ENCODE measurements at places on chromosomes 2 and 18.

- DNase-seq, result peak; percentile 16
Measured at GRCh38 chr2:199488772-199489400, 31.1 kb upstream of the SATB2 start.

DNA sequence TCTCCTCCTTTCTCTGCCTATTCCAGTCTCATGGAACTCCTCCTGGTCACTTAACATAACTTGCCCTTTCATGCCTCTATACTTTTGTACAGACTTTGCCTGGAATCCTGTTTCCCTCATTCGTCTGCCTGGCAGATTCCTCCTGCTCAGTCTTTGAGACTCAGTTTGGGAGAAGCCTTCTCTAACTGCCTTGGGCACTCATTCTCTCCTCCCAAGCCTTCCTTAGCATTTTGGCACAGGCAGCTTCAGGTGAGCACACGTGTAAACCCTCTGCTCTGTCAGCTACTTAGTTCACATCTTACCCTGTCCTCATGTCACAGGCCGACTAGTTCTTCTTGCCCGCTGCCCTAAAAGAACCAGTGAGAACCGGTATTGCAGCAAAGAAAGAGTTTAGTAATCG, 6.0 kb upstream of the FAM98A start:
- no peak for DNase-seq

GRCh38 chr2:55099878-55100820, 49.9 kb upstream of the RTN4 start:
- DNase-seq, result no peak

DNA sequence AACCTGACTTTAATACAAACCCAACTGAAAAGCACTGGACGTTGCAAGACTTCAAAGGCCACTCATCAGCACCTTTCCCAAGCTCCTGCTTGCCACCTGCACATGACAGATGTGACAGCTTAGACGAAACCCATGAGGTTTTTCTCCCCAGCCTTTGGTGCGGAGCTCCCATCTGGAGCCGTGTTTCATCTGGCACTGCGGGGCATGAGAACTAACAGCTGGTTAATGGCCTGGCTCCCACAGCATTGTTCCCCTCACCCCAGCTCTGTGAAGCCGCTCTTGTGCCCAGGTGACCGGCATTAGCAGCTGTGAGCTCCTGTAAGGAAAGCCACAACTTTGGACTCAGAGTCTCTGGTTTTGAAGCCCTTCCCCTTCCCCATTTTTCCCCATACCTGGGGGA, 50.9 kb downstream of the GALR1 start:
- DNase-seq, result no peak

DNA sequence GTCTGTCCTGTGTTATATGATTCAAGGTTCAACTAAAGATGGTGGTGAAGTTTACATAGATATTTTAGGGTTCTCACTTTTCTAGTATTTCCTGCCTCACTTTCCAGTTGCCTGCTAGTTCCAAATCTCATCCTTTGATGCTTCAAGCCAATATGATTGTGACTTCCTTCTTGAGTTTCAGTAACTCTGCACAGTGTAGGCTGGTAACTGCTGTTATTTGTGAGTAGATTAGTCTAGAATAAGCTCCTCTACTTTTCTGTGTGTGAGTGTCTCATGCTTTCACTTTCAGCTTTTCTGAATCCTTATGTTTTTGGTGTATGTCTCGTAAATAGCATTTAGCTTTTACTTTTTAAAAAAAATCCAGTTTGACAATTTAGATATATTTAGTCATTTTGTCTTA, 42.6 kb downstream of the GALNT1 start:
- DNase-seq, result no peak

DNA sequence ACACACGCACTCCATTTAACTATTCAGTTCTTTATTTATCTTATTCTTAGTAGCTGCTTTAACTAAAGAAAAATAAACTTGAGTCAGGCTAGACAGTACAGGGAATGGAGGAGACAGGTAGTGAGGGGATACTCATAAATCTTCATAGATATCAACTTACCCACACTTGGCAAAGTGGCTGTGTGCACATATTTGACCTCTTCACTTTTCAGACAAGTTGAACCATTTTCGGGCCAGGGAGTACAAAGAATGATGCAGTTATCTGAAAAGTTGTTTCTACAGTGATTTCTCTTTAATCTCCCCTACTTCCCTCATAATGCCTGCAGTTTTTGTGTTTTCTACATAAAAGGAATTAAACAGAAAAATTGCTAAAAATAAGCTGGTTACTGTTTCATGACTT, 307.5 kb downstream of the GULP1 start:
- no peak for DNase-seq

DNA sequence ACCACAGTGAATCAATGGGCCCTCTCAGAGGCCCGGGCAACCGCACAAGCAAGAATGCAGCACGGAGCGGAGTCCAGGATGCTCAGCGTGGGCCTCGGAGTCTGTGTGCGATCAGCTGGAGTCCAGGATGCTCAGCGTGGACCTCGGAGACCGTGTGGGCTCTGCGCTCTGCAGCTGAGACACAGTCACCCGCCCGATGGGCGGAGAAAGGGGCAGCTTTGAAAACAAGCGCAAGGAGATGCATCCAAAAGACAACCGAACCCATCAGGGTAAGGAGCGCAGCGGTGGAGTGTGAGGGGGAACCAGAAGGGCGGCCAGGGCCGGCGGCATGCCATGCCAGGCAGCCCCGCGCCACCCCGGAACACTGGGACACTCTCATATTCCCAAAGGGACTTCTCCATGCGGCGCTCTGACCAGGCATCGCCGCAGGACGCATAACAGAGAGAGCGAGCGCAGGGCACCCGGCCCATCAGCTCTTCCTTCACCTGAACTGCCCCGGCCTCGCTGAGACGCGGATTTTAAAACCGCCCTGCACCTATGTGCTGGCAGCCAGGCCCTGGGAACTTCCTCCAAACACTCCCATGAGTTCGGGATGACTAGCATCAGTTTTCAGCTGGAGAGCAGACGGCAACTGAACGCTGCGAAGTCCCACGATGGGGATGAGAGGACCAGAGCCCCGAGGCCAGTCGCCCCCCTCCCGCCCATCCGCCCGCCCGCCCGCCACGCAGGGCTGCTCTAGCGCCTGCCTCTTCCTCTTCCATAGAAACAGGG, 44.7 kb downstream of the MC5R start:
- DNase-seq, result no peak

DNA sequence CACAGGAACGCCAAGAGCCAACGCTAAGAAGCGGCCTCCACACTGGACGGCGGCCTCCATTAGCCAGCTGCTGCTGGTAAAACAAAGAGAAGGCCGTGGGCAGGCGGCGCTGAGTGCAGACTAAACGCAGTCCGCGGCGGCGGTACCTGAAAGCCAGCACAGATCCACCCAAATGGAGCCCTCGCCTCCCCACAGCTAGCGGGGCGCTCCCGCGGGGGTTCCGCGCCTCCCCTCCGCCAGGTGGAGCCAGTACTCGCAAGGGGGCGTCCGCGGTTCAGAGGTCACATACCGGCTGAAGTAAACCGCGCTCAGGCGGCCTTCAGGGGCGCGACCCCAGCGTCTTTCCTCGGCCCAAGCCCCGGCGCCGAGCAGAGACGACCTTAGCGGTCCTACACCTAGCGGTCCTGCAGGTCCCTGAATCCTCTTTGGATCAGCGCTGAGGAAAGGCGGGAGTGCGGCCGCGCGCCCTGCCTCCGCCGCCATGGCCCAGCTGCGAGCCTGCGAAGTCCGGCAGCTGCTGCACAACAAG, 293.1 kb upstream of the ERBB4 start:
- no peak for DNase-seq

DNA sequence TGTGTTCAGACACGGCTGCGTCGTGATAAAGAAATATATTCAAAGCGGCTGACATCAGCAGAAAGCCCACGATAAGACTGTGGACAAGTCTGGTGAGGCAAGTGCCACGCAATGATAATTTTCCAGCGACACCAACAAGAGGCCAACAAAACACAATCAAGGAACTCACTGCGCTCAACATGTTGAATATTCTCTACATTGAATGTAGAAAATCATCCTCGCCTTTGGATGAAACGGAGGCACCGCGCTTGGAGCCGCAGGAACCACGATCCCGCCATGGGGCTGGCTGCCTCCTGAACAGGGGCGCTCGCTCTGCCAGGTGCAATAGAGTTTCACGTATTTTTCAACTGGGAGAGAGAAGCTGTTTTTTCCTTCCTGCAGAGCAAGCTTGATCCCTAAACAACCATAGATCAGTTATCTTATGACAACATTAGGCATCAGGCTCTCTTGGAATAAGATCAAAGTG, 220.3 kb downstream of the ATAD2B start:
- no peak for DNase-seq

DNA sequence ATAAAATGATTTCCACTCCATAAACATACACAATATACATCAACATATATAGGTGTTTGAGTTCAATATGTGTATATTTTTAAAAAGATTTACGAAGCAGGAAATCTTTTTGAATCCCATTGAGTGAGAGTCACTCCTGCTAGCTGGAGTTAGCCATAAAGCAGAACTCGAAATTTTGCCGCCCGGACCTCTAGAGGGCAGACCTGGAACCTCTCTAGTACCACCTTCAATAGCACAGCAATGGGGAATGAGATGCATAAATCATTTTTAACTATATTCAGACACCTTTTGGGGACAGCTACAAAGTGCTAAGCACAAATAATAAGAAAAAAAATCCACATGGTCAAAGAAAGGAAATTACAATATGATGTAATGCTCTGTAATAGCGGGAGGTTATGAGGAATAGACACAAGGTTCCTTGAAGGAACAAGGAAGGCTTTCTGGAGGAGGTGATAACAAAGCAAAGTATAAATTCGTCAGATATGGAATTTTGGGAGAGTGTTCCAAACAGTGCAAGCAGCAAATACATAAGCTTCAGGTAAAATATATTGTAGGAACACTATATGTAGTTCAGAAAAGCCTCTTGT, 533.4 kb downstream of the ERBB4 start:
- DNase-seq, result peak; percentile 18

DNA sequence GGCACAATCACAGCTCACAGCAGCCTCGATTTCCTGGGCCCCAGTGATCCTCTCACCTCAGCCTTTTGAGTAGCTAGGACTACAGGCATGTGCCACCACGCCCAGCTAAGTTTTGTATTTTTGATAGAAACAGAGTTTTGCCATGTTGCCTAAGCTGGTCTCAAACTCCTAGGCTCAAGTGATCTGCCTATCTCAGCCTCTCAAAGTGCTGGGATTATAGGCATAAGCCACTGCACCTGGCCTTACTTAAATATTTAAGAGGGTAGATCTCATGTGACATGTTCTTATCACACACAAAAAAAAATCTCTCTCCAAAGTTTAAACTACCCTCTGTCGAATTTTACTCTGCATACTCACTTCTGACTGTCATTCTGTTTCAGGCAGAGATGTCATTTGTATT, 75.4 kb upstream of the CHRNA1 start:
- DNase-seq, result no peak

DNA sequence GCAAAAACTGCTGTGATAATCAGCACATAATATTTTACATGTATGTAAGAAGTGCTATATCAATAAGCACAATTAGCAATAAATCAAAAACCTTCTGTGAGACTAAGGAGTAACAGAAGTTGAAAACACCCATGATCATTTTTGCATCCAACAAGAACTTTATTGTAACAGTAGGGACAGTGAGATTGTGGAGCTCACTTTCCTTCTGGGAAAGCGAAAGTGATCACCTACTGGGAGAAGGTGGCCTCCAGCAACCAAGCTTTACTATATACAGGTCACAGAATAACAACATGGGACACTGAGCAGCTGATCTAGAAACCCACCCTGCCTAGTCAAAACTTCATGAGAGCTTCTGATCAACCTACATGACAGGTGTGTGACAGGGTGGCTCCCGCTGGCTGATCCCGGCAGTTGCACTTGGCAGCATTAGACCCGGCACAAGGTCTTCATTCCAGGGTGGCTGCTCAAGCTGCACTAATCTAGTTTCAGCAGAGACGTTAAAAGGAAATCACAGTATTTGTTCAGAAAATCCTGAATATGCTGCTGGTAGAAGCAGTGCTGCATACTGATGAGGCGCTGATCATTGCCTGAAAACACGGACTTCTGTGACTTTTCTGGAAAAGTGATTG, 63.5 kb upstream of the ARL5A start:
- no peak for DNase-seq

DNA sequence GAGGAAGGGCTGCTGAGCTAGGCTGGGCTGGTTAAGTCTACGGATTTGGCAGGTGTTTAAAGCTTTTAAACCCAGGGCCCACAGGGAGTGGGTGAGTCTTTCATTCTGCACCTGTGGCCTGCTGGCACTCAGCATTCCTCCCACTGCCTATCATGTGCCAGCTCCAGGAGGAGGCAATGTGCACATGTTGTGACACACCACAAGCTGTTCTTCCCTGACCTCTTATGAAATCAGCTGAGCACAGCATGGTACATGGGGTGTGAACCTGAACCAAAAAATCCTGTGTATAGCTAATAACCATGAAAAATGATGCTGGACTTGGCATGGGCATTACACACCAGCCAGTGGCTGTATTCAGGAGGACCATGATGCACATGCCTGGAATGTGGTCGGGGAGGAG, 297.9 kb upstream of the MMADHC start:
- peak; percentile 27 for DNase-seq

- DNase-seq, result no peak
Measured at GRCh38 chr18:1357724-1358123, 453.1 kb downstream of the ADCYAP1 start.

DNA sequence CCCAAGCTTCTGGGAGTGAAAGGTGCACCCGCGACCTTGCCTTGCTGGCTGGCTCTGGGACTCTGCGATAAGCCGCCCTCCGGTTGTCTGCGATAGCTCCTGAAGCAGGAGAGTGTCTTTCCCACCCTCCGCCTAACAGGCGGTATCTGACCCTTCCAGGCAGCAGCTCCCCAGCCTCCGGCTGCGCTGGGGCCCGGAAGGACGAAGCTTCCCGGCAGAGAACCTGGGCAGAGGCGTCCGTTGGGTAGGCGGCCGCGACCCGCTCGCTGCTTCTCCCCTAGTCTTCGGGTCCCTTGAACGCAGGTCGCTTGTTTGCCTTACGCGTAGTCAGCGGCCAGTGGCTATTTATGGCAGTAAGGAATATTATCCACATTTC, 446 bp upstream of the RHBDD1 start:
- peak; percentile 68 for DNase-seq

GRCh38 chr2:20589975-20590703, 60.8 kb downstream of the HS1BP3 start:
- no peak for DNase-seq

DNA sequence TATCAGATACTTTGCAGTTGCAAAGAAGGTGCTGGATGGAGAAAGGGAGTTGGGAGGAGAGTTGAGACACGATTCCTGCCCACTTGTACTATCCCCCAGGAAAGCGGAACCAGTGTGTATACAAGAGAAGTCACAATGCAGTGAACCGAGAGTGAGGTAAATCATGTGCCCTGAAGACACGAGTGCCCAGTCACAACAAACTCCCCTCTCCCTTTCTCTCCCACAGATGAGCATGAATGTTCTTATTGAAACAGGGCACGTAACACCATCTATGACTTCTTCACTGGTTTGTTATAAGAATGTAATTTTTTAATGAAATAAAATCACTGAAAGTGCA, 155.7 kb downstream of the IRS1 start:
- no peak for DNase-seq

GRCh38 chr2:20988905-20989304, 55.0 kb downstream of the APOB start:
- DNase-seq, result no peak

GRCh38 chr2:119136093-119136492, 22.5 kb downstream of the C1QL2 start:
- peak; percentile 66 for DNase-seq

GRCh38 chr18:9612977-9613376, 1.4 kb downstream of the PPP4R1 start:
- no peak for DNase-seq

All from NCI-H510A treated with DMSO at 0.1 percent for 48 hours (cell line).